ENCODE measurements at places on chromosomes 4 and X. TPM values are rescaled to one million over a fixed set of nuclear protein-coding genes. Genes with fewer than 3 reads are reported as not detected.

DCAF12L1 gene
- not detected for total RNA-seq

NHSL2 gene
- 3.2 TPM for total RNA-seq

GLRB gene
- total RNA-seq = 1.2 TPM

GAGE1 gene
- total RNA-seq = not detected

SLC49A3 gene
- total RNA-seq = 3.0 TPM

ETDB gene
- not detected for total RNA-seq

INTU gene
- 2.4 TPM for total RNA-seq

USP17L24 gene
- total RNA-seq = not detected

KCND1 gene
- 0.18 TPM for total RNA-seq

TLR1 gene
- 2.1 TPM for total RNA-seq

TMEM185A gene
- 11.3 TPM for total RNA-seq

DNA sequence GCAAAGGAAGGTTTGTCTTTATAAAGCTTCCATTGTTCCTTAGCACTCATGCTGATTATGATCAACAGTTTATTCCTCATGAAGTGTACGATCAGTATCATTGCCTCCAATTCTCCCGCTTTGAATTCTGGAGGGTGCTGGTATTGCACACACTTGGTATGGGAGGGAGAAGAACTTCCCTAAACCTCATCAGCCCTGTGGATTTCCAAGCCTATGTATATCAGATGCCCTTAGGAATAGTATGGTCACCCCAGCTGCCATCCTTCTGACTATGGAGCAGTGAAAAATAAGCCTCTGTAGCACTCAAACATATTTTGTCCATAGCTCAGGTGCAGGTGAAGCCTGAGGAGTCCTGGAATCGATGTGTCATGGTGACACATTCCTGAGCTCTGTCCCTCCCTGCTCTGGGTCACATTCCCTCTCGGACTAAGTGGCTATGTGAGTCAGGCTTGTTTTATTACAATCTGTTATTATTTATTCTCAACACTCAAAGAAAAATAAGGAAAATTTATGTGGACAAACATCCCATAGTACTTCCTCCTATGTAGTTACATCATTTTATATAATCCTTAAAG, 2.0 kb upstream of the ZDHHC9 start:
- H3K27me3 ChIP-seq = no peaks in the 10 kb centered on the region
- H3K4me1 ChIP-seq = no peaks in the 10 kb centered on the region
- no peak overlapping the region for H3K4me3 ChIP-seq
- peak overlapping the region; percentile 9 for H3K27ac ChIP-seq
- no peak for DNase-seq

GRCh38 chr4:139736661-139737060, 71.0 kb downstream of the MGST2 start:
- no peak overlapping the region for H3K4me3 ChIP-seq
- peaks cover 52% of the 10 kb centered on the region for H3K4me1 ChIP-seq
- no peaks in the 10 kb centered on the region for H3K27me3 ChIP-seq
- no peaks in the 10 kb centered on the region for H3K36me3 ChIP-seq
- H3K27ac ChIP-seq = peak overlapping the region; percentile 80

- H3K27ac ChIP-seq = no peak overlapping the region
- no peaks in the 10 kb centered on the region for H3K4me1 ChIP-seq
- peaks cover 25% of the 10 kb centered on the region for H3K36me3 ChIP-seq
- no peak overlapping the region for H3K4me3 ChIP-seq
- no peaks in the 10 kb centered on the region for H3K27me3 ChIP-seq
Observed at GRCh38 chrX:10143071-10143983, 13.4 kb upstream of the CLCN4 start.

GRCh38 chr4:22668702-22669101, 24.0 kb upstream of the GBA3 start:
- no peak overlapping the region for H3K4me3 ChIP-seq
- H3K27ac ChIP-seq = no peak overlapping the region
- no peaks in the 10 kb centered on the region for H3K27me3 ChIP-seq
- H3K36me3 ChIP-seq = no peaks in the 10 kb centered on the region
- no peak for DNase-seq

GRCh38 chr4:184384810-184385557, 89.4 kb downstream of the IRF2 start:
- H3K27ac ChIP-seq = peak overlapping the region; percentile 82
- peak overlapping the region; percentile 42 for H3K4me3 ChIP-seq
- peaks cover 62% of the 10 kb centered on the region for H3K4me1 ChIP-seq

- DNase-seq = no peak
- H3K4me3 ChIP-seq = no peak overlapping the region
- no peaks in the 10 kb centered on the region for H3K36me3 ChIP-seq
- H3K27me3 ChIP-seq = no peaks in the 10 kb centered on the region
- no peak overlapping the region for H3K27ac ChIP-seq
Observed at GRCh38 chr4:138655985-138656384, 359.6 kb upstream of the NOCT start.

DNA sequence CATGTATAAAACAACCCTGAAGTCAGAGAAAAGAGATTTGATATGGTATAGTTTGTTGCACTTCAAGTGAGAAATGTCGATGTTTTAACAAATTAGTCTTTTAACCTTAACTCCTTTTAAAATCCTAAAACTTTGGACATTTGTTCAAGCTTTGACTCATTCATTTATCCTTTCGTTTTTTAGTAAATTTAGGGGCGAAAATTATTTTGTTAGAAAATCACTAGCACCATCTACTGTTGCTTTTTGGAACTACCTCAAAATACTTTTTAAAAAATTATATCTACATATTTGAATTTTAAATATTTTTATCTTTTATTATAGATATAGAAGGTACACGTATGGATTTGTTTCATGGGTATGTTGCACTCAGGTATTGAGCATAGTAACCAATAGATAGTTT, 165.1 kb upstream of the POF1B start:
- H3K4me1 ChIP-seq = no peaks in the 10 kb centered on the region
- no peaks in the 10 kb centered on the region for H3K36me3 ChIP-seq
- H3K27me3 ChIP-seq = no peaks in the 10 kb centered on the region

DNA sequence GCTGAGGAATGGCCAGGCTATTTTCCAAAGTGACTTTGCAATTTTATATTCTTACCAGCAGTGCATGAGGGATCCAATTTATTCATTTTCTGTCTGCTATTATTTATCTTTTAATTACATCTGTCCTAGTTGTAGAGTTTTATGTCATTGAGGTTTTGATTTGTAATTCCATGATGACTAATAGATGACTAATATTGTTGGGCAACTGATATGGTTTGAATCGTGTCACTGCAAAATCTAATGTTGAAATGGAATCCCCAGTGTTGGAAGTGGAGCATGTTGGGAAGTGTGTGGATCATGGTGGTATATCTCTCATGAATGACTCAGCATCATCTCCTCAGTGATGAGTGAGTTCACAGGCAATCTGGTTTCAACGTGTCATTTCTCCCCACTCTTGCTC, 201.5 kb downstream of the TBX22 start:
- DNase-seq = no peak
- no peaks in the 10 kb centered on the region for H3K4me1 ChIP-seq
- H3K27ac ChIP-seq = no peak overlapping the region

GRCh38 chrX:130443875-130444274, 42.1 kb downstream of the RBMX2 start:
- DNase-seq = no peak
- H3K27me3 ChIP-seq = no peaks in the 10 kb centered on the region
- no peak overlapping the region for H3K27ac ChIP-seq
- H3K4me3 ChIP-seq = no peak overlapping the region
- no peaks in the 10 kb centered on the region for H3K4me1 ChIP-seq

DNA sequence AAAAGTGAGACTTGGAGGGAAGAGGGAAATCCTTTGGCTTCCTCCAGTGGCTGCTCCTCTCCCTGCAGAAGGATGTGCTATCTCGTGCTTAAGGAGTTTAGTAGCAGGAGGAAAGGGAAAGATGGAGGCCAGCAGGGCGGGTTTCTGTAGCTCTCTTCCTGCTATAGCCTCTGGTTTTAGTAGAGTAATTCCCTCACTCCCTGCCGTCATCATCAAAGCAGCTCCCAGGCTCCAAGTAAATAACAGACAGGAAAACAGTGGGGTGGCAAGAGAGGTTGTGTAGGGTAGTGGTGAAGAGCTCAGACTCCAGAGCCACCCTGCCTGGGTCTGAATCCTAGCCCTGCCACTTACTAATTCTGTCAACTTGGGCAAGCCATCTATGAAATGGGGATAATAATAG, 81.5 kb upstream of the CITED1 start:
- no peaks in the 10 kb centered on the region for H3K4me1 ChIP-seq
- H3K36me3 ChIP-seq = no peaks in the 10 kb centered on the region
- no peak overlapping the region for H3K27ac ChIP-seq
- no peak overlapping the region for H3K4me3 ChIP-seq

DNA sequence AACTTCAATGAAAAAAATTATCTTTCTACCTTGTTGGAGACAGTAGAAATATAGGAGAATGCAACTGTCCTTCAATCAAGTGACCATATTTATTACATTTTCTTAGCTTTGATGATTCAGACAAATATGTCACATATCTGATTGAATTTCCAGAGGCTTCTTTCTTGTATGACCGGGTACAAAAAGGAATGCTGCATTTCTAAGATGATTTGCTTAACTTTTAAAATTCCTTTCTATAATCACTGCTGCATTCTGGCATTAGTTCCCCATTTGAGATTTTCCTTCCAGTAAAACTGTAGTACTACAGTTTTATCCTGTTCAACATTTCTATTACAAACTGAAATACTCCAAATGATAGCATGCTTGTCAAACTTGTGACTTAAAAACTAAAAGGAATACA, 5.2 kb downstream of the MFSD8 start:
- no peak overlapping the region for H3K4me3 ChIP-seq
- peaks cover 18% of the 10 kb centered on the region for H3K4me1 ChIP-seq
- DNase-seq = no peak
- no peak overlapping the region for H3K27ac ChIP-seq

Data from psoas muscle (tissue), 8 donors.